ENCODE measurements at places on chromosomes 1 and 21.

DNA sequence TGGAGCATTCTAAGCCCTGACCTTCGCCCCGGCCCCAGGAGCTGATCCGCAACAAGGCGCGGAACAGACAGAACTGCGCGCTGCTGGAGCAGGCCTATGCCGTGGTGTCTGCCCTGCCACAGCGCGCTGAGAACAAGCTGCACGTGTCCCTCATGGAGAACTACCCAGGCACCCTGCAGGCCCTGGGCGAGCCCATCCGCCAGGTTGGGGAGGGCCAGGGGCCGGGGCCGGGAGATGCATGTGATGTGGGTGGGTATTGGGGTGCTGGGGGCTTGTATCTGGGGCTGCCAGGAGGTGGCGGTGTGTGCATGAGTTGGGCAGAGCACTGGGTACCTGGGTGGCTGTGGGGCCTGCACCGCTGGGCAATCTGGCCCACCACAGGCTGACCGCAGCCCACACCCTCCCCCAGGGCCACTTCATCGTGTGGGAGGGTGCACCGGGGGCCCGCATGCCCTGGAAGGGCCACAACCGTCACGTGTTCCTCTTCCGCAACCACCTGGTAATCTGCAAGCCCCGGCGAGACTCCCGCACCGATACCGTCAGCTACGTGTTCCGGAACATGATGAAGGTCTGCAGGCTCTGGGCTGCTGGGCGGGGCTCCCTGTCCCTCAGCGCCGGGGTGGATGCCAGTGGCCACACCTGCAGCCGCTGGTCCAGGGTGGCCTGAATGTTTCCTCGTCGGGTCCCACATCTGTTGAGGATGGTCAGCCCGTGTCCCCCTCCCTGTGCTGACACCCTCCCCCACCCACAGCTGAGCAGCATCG is 65.8 kb downstream of the TRIM11 start:
- DNase-seq, result no peak

DNA sequence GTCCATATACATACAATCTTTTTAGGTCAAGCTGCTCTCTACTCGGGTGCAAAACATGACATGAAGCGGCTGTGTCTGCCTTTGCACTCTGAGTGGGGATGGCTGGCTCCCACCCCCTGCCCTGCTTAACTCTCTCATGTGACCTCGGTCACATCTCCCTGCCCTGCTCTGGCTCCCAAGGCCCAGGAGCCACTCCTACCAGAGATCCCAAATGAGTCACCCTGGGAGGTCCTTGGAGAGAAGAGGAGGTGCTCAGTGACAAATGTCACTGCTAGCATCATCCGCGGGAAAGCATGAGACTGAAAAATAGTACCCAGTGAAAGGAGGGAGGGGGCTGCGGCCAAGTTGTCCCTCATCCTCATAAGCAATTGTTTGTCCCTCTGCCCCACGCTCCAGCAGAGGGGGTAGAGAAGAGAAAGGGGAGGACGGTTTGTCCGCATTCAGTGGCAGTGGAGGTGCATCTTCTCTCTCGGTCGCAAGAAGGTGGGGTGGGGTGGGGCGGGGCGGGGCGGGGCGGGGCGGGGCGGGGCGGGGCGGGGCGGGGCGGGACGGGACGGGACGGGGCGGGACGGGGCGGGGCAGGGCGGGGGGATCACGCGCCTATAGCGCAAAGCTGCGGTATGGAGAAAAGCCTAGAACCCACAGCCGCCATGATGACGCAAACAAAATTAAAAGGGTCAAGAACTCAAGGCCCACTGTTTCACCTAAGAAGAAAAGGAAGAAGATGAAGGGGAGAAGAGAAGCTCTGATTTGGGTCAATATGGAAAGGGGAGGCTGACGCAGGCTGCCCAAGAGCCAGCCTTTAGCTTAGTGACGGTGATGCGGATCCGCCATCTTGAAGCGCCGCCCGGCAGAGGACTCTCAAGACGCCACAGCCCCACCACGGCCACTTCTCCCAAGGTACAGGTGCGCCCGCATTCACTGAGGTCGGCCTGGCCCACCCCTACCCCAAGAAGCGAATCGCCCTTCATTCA is 66.2 kb downstream of the CD46 start:
- no peak for DNase-seq

DNA sequence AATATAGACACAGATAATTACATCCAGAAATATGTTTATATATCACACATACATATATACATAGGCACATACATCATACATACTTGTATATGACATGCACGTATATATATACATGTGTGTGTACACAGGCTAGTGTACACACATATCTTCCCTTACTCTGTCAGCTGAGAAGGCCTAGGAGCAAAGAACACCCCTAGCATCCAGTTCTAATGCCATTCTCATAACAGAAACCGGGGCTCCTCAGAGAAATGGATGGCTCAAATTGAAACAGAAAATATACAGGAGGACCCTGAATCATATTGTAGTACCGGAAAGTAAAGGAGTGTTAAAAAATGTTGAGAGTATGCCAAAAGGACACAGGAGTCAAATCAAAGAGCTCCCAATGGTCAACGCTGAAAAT is 19.7 kb upstream of the HYI start:
- DNase-seq, result no peak

DNA sequence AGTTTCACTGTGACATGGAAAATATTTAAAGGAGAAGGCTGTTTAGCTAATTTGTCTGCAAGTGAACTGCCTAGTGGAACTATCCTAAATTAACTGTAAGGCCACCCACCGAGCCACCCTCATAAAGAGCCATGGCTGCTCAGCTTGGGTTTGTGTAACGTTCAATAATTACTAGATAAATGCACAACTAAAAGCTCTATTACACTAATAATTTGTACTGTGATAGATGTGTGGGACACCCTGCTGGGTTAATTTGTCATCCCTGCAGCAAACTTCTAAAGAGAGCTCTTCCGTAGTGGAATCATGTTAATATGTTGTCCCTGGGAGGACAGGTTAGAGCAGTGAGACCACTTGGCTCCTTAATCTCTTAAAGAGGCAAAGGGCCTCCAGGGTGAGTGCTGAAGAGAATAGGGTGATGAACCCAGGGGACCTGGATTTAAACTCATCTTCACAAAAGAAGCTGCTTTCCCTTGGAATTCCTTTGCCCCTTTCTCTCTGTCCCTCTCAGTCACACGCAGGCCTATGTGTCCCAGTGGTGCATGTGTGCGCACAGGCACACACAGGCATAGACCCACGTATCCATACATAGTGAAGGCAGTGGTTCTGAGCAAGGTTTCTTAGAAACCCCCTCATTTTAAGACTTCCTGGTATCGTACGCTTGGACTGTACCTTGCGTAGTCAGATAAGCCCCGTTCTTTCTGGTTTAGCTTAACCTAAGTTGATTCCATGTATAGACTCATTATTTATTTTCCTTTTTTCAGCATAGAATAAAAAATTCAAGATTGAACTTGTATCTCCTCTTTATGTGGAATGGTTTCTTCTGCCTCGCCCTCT is 310.3 kb downstream of the NFIA start:
- no peak for DNase-seq

- DNase-seq, result no peak
These were observed 13.4 kb downstream of the INSL5 start for GRCh38 chr1:66787641-66788040.
